ENCODE measurements at places on chromosomes 16 and 17. TPM values are rescaled to one million over a fixed set of nuclear protein-coding genes. Genes with fewer than 3 reads are reported as not detected.

GRCh38 chr17:16298140-16298662 lies 55.1 kb downstream of the CENPV start:
- DNase-seq = no peak

DNA sequence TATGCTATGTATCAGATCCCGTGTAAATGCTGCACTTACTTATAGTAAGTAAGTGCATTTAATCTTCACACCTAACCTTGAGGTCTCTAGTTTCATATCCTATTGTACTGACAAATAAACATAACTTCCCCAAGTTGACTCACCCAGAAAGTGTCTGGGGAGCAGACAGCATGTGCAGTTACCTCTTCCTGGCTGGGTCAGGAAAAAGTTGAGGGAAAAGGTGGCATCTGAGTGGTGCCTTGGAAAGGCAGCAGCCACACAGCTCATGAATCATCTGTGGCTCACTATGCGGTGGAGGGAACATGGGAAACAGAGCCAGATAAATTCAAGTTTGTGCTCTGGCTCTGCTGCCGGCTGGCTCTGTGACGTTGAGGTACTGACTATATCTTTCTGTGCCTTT lies 382.0 kb upstream of the DYNLRB2 start:
- peak; percentile 97 for DNase-seq

The CCDC144A gene
- 12.3 TPM for total RNA-seq

The CACNG5 gene
- not detected for total RNA-seq

- no peak for DNase-seq
Observed at GRCh38 chr16:86227041-86227440, 283.3 kb upstream of the FOXF1 start.

- DNase-seq = no peak
Observed at GRCh38 chr16:27368358-27368722, 33.6 kb upstream of the IL21R start.

DNA sequence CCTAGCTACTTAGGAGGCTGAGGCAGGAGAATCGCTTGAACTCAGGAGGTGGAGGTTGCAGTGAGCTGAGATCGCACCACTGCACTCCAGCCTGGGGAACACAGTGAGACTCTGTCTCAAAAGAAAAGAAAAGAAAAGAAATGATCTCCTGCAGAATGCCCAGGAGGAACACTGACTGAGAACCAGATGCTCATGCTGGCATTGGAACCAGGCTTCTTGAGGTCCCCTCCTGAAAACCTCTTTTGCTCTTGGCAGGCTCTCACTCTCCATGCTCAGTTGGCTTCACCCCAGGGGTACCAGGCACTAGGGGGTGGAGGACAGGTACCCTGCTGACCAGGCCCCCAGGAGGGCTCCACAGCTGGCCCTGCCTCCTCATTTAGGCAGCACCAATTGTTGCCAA lies 8.5 kb upstream of the TNFRSF17 start:
- DNase-seq = no peak

The NEUROD2 gene
- not detected for total RNA-seq

DNA sequence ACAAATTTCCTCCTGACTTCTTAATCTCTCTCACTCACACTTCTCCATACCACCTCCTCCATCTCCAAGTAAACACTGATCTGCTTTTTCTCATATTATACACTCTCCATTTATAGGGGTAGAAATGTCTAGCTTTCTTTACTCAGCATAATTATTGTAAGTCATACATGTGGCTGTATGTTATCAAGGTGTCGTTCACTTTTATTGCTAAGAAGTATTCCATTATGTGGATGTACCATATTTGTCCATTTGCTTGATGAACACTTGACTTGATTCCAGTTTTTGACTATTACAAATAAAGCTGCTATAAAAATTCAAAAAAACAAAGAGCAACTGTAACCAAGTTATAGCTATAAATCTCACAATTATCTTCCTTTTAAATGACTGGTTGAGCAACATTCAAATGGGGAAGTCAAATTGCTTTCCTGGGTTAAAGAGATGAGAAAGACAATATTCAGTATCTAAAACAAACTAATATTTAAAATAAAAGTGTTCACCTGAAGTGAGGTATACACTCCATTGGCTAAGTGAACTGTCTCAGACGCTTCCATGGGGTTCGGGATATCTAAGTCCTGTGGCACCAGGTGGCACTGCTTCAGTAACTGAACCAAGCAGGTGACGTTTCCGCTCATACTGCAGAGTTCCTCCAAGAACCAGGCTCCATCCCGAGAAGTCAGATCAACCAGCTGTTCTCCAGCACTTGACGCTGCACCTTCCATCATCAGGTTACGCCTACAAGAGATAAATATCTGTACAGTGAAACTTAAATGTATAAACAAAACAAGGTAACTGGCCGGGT lies 32.6 kb upstream of the ARL6IP1 start:
- DNase-seq = no peak

All from fibroblast of lung (primary cell).